Cerebellum (tissue), 4 donors: ENCODE measurements at places on chromosomes 5 and 9.

- no peak for DNase-seq
These were observed 158.6 kb upstream of the ALDH1B1 start for GRCh38 chr9:38233796-38234355.

- DNase-seq: no peak
These were observed 253.8 kb upstream of the POU5F2 start for GRCh38 chr5:93995126-93995621.

GRCh38 chr5:60809891-60810425 lies 34.1 kb downstream of the ELOVL7 start:
- DNase-seq: no peak

- DNase-seq: no peak
These were observed 2243.8 kb upstream of the C9orf72 start for GRCh38 chr9:29816954-29817703.

GRCh38 chr5:173727839-173728778 lies 111.7 kb upstream of the BOD1 start:
- DNase-seq: no peak

- DNase-seq: no peak
These were observed 167.6 kb upstream of the WWC1 start for GRCh38 chr5:168123631-168124528.

GRCh38 chr9:16612627-16613026 lies 257.8 kb downstream of the BNC2 start:
- DNase-seq: no peak

- no peak for DNase-seq
These were observed 47.0 kb upstream of the ZNF169 start for GRCh38 chr9:94212091-94212490.

- DNase-seq: no peak
These were observed 30.7 kb upstream of the TNPO1 start for GRCh38 chr5:72785801-72786200.
